Left colon (tissue), 2 donors: ENCODE measurements at places on chromosomes 13 and 19.

GRCh38 chr19:49570997-49571676, 9.2 kb downstream of the NOSIP start:
- DNase-seq = no peak

DNA sequence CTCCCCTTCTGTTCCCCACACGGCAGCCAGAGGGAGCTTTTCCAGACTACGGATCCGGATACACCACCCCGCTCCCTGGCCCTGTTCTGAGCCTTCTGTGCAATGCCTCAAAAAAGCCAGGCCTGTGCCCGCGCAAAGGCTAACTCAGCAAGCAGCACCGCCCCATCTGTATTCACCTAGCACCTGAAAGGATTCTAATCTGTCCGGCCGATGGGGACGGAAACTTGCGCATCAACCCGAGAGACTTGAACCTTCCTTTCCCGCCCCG, 589 bp downstream of the ZBTB45 start:
- DNase-seq = peak; percentile 72

DNA sequence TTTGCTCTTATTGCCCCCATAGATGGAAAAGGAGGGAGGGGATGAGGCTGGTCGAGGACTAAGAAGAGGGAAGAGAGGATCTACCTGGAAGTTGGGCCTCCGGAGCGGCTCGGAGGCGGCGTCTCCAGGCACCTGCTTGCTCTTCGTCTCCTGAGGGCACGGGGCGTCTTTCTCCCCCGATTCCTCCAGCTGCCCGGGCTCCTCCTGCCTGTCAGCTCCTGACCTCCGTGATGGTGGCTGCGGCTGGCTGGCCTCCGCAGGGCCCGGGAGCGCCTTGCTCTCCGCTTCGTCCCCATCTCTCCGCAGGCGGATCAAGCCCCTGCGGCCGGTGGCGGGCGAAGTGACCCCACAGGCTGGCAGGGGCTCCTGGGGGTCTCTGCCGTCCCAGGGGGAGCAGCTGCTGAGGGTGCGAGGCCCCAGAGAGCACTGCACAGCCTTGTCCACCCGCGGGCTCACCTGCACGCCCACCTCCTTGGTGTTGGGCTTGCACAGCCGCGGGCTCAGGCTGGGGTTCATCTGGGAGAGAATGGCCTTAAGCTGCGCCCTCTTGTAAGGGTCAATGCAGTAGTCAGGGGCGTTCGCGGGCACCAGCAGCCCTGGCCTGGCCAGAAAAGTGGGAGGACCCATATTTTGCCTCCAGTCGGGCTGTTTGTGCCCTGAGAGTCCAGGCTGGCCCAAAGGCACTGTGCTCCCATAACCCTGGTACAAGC, 3.8 kb downstream of the ZAR1L start:
- DNase-seq = no peak

GRCh38 chr13:84684804-84685203, 802.5 kb upstream of the SLITRK1 start:
- DNase-seq = no peak

DNA sequence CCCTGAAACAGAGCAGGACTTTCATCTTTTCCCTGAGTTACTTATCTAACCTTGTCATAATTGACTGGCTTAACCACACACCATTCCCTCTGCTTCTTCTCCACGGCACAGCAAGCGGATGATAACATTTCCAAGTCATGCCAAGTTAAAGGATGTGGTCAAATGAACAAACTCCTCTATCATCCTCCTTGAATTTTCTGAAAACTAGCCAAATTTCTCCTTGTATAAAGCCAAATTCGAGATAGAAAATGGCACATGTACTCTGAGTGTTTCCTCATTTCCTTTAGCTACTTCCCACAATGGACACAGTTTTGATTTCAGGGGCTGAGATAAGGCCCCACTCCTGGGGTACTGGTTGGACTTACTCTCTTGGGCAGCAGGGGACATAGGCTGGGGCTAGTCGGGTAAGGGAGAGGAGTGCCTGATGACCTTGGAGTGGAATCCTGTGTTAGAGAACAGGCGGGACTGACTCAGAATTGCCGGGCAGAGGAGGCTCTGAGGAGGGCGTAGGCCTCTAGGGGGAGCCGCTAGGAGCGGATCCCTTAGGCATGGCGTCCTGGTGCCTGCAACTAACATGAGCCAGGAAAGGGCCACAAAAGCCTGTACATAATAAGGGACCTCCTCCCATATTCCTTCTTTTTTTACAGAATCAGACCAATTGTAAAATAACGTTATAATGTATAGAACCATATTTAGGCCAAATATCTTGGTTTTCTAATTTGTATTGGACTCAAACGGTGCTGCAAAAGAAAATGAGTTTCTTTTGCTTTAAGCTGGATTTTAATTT, 20.3 kb upstream of the TMTC4 start:
- no peak for DNase-seq

GRCh38 chr13:40101708-40102359, 446.4 kb downstream of the COG6 start:
- no peak for DNase-seq

DNA sequence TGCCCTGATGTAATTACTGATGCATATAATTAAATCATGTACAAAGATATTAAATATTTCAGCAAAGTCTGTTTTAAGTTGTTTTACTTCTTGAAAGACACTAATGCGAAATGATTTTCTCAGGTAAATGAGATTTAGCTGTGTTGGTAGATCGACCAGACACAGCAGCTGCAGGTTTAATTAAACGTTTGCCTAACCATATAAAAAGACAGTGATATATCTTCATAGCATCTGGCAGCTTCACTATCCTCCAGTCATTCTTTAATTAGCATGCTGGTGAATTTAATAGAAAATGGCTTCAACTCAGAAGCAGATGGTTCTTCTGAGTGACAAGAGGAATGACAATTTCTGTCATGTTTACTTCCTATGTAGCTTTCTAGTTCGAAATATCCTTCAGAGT, 69.3 kb downstream of the NHLRC3 start:
- no peak for DNase-seq
